ENCODE measurements at places on chromosomes 3 and 15.

GRCh38 chr15:38130205-38130567, 122.5 kb upstream of the SPRED1 start:
- DNase-seq: no peak

GRCh38 chr3:19065027-19065426, 83.3 kb upstream of the KCNH8 start:
- DNase-seq: no peak

DNA sequence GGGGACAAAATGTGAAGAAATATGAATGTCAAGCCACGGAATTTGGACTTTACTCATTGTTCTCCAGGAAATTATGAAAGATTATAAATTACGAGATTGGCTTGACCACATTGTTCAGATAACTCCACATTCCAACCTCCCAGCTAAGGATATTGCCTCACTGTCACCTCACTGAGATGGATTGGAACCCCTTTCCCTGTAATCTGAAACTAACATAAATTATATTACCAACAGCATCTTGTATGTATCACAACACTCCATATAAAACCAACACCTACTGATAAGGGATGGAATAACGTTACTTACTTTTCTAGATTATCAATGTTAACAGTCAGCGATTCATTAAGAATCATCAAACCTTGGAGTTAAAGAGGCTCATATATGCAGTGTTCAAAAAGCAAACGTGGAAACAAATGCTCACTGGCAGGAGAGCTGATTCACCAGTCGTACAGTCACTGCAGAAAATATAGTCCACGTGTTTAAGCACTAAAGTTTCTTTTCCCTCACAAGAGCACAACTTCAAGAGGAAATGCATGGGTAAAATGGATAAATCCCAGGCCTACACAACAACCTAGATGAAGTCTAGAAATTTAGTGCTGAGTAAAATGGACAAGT, 451.5 kb downstream of the FGF12 start:
- DNase-seq: no peak

DNA sequence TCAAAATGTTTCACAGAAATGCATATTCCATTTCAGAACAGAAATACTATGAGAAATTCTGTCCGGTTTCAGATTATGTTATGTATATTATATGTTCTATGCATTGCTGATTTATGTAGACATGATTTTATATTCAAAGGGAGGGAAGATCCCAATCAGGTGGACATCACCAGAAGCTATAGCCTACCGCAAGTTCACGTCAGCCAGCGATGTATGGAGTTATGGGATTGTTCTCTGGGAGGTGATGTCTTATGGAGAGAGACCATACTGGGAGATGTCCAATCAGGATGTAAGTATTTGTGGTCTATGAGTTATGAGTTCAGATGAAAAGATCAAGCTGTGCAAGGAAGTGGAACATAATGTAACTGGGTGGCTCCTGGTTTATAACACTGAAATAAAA, 341.7 kb downstream of the EPHA3 start:
- DNase-seq: no peak

DNA sequence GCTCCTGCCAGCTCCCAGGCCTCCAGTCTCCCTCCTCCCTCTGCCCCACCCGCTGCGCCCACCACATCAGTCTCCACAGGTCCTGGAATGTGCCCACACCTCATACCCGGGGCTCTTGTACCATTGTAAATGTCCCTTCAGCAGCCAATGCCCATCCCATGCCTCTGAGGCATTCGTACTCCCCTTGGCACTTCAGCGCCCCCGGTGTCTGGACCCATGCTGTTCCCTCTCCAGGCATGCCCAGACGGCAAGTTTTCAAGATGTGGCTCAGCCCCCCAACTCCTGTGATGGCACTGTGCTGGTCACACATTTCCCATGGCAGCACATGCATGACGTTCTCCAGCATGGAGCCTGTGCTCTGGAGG, 13.3 kb downstream of the PLXND1 start:
- DNase-seq: no peak

DNA sequence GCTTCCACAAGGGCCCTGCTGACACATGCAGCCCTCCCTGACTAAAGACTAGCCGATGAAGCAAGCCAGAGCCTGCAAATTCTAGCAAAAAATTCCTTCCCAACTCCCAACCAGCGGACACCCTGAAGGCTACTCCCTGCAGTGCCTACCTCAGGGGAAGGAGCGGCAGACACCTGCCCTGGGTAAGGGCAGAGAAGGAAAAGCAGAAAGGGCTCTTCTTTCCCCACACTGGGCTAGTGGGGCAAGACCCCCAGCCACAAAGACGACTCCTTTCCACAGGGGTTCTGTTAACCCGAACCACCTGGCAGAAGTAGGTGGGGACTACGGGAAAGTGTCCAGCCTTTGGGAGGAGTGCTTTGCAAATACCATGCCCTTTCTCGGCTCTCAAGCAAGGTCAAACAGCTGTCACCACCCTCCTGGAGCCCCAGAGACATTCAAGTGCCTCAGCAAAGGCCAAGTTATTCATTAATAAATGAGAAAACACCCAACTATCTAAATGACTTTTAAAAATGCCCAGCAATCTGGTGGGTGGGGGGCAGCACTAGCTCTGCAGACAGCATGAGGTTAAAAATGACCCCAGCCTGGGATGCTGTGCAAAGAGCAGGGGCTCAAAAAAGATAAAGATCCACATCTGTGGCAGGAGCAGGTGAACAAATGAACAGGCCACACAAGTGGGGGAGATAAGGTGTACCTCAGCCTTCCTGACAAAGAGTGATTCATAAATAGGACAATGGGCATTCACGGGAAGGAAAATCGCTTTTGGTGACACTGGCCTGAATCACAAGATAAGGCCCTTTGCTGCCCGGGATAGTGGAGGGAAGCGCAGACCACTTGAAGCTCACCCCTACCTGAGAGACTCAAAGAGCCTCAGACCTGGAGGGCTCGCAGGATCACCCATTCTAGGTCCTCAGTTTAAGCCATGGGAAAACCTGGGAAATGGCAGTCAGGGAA, 33.0 kb downstream of the CCDC12 start:
- no peak for DNase-seq

DNA sequence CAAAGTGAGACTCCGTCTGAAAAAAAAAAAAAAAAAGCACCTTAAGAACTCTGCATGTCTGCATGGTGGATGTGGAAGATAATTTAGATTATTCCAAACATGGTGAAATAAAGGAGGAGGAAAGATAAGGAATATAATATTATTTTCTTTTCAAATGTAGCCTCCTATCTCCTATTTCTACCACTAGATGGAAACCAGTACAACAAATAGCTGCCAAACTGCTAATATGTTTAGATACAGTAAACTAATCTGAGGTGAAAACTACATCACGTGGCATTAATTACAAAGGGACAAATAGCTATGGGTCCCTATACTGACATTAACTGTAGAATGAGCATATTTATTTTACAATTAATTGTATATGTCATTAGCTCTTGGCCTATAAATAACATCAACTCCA, 197.8 kb downstream of the TBC1D5 start:
- DNase-seq: no peak

GRCh38 chr3:7813365-7813764, 688.3 kb upstream of the LMCD1 start:
- DNase-seq: no peak

- no peak for DNase-seq
Observed at GRCh38 chr15:76282465-76282864, 28.8 kb downstream of the ETFA start.

GRCh38 chr15:40543082-40543481, 21.8 kb downstream of the CCDC32 start:
- no peak for DNase-seq

- no peak for DNase-seq
Observed at GRCh38 chr3:44632193-44632592, 7.4 kb downstream of the ZNF197 start.

- DNase-seq: no peak
Observed at GRCh38 chr15:87619161-87619960, 637.2 kb downstream of the NTRK3 start.

DNA sequence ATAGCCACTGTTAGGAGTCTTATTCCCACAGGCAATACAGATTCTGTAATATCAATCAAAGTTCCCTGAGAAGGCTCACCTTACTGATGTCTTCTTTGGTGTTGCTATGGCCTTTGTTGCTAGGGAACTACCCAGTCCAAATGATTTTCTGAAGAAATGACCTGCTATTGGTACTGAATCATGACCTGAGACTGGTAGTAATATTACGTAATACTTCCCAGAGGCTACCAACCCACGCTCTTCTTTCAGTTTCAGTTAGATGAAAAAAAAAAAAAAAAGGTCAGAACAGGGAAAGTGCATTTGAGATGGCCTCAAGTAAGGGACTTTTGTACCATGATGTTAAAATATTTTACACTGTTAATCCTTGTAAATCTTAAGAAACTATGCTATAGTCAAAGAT, 1092.5 kb upstream of the EPHA6 start:
- no peak for DNase-seq

DNA sequence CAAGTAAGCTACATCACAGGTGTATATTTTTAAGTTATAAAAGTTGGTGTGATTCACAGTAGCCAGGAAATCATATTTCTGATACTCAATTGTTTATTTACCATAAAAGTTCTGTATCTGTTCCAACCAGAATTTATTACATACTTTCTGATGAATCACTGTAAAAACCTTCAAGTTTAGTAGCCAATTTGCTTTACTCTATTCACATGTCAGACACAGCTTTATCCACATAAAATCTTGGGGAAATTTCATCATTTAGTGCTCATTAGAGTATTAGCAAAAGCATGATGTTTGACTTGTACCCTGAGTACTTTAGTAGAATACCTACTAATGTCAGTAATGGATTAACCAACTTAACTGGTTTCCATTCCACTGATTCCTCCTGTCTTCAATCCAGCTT, 249.8 kb downstream of the POLQ start:
- no peak for DNase-seq

- peak; percentile 41 for DNase-seq
Observed at GRCh38 chr15:70512772-70513362, 250.5 kb downstream of the UACA start.

DNA sequence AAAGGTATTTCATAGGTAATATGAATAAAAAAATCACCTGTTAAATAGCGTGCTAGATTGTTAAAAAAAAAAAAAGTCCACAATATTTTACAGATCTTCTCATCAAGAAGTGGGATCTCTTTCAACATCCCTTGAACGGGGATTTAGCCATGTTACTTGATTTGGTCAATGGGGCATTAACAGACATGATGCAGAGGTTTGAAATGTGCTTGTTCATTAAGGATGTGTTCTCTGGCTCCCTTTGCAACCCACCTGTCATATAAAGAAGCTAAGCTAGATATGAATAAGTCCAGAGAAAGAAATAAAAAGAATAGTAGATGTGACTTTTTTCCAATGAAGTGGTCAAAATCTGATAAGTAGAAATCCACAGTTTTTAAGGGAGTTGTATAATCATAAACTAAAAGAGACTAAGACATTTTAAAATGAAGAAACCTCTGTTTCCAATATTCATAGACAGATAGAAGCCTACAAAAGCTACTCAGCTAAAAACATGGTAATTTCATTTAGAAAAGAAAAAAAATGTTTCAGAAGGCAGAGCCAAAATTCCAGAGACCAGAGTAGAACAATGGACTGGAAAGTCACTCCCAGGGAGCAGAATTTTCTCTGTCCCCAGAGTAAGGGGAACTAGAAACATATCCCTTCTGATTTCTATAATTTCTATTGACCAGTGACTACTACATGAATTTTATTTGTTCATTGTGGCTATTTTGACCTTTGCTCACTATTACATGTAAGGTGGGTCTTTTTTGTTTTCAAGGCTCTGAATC, 79.2 kb downstream of the PLSCR2 start:
- no peak for DNase-seq

DNA sequence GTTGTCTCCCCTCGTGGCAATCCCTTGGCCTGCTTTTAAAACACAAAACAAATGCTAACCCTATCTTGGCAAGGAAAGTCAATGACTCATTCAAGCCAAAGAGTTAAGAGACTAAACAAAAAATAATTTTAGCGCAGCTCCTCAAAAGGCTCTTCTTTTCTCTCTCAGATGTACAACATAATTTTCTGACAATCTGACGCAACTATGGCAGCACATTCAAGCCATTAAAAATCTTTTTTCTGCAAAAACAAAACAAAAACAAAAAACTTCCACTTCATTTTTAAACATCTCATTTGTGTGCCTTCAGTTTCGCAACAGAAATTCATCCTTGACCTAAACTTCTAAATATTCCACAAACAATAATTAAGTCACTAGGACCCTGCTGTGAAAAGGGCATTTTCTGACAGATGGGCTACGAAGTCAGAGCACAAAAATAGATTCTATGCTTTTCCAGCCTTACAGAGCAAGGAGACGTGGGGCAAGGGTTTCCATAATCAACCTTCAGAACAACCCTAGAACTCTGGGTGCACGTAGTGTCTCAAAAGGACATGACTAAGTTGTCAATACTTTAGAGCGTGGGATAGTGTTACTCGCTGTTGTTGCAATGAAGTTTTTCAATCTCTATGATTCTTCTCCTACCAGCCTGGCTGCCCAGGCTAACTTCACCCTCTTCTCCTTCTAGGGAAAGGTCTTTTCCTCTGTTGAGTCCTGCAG, 84.3 kb downstream of the MB21D2 start:
- DNase-seq: no peak

DNA sequence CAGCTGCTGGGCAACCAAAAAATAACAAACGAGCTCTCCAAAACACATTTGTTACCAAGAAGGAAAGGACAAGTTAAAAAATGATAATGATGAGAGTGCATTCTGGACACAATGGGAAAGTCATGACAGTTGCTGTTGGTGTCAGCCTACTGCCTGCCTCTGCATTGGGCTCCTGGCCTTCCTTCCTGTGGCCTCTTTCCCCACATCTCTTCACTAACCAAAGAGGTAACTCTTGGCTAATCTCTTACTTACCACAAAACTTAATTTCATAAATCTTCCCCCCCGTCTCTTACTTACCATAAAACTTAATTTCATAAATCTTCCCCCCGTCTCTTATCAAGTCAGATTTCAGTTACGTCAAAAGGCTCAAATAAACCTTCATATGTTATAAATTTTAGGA, 58.6 kb downstream of the AGTR1 start:
- no peak for DNase-seq
